IPS DF 19.7 (cell line): ENCODE measurements at places on chromosomes 2 and 18.

DNA sequence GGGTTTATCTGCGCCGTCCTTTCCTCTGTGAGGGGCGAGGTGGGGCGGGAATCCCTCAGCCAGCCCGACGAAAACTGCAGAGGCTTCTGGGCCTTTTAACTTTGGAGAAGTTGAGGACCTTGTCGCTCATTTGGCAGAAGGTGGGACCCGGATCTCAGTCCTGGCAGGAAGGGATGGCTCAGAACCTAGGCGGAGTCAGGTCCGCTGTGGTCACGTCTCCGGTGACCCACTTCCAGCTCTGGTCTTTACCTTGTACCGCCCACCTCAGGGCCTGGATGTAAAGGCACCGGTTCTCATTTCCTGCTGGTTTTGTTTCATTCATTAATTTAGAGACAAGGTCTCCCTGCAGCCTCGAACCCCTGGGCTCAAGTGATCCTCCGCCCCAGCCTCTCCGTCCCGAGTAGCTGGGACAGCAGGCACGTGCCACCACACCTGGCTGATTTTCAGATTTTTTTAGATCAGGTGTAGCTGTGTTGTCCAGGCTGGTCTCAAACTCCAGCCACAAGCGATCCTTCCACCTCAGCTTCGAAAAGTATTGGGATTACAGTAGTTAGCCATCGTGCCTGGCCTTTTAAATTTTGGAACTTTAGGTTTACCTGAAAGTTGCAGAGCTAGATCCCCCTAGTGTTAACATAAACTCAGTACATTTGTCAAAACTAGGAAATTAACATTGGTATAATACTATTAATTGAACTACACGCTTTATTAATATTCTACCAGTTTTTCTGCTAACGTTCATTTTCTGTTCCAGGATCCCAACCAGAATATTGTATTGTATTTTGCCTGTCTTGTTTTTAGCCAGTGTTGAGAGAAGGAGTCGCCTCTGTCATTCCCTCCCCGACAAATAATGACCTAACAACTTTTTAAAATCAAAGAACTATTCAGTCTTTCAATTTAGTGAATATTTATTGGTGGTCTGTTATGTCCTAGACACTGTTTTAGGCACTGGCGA lies 852 bp downstream of the POLI start:
- DNase-seq = no peak

- DNase-seq = no peak
Observed at GRCh38 chr2:240644859-240645301, 19.6 kb downstream of the GPR35 start.

DNA sequence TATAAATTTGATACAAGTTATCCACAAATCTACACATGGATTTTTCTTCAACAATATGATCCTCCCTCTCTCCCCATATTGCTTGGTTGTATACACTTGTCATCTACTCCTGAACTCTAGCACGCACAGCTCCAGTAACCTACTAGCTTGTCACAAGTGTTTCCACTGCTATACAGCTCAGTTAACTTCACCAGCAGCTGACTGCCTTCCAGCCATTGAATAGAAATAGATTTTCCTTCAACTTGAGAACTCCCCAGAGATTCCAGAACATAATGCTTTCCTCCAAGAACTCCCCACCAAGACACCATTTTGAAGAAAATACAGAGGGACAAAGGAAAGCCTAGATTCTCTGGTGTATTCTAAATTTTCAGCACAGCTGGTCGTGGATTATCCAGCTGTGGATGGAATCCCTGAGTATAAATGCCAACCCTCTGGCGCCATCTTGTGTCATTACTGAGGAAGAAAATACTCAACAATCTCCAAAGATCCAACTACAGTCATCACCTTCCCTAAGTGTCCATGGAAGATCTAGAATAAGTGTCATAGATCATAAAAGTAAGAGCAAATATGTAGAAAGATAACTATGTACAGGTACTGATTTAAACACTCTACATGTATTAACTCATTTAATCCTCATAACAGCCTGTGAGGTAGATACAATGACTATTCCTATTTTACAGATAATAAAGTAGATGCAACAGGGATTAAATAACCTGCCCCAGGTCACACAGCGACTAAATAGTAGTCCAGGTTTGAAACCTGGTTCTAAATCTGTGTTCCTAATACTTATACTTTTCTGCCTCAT lies 156.7 kb downstream of the ARHGAP28 start:
- DNase-seq = peak; percentile 17

- no peak for DNase-seq
Observed at GRCh38 chr2:200767111-200767885, 44.4 kb upstream of the BZW1 start.

DNA sequence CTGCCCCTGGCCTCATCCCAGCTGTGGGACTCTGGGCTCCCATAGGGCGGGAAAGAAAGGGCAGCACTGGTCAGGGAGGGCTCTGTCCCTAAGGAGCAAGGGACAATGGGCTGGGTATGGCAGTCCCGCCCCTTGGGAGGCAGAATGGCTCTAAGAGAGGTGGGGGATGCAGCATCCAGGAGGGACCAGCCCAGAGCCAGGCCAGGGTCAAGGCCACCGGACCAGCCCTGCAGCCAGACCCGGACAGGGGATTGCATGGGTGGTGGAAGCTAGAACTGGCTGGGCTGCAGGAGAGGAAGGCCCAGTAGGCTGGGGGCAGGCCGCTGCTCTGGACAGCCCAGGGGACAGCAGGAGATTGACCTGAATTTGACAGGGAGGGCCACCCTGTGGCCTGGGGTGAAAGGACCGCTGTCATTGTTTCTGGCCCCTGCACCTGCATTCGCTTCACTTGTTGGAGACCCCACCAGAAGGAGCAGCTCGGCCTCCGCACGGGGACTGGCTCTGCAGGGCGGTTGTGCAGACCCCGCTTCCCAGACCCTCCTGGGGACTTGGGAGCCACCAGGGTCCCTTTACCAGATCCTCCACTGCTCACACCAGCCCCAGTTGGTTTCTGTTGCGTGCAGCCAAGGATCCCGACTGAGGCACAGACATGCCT lies 14.6 kb downstream of the RAMP1 start:
- DNase-seq = no peak

DNA sequence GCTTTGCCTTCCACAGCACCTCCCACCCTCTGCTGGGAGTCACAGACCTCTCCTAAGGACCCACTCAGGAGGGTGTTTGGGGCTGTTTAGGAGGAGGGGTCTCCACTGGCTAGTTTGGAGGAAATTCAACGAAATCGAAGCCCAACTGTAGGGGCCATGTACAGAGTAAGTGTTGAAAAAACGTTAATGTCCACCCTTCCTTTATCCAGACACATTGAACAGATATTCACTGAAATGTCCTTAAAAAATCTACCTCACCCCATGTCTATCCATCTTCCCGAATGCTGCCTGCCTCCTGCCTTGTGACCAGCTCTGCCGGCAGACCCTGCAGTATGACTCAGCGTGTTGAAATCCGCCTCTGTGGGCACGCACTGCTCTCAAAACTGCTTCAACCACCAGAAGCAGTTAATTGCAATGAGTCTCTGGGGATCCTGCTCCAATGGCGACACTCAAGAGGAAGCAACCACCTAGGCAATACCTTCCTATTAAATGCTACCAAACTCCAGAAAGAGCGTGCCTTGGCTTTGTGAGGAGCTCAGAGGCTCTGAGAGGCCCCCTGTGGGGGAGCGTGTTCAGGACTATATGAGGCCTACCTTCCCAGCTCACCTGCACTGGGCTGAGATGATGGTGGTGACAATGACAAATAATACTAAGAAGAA lies 61.4 kb upstream of the RTN4 start:
- no peak for DNase-seq

DNA sequence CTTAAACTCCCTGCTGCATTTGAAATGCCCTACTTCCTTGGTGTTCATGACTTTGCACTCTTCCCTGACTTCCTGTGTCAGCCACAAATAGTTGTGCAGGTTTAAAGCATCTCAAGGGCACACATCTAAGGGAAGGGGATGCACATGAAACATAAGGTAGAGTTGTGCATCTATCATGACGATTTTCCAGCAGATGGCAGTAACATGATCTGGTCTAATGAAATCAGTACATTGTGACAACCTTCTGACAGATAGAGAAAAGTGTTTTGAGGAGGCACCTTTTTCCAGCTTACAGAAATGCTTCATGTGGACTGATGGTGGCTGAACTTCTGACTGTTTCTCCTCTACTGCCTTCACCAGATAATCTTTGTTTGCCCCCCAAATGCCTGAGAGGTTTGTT lies 238.9 kb downstream of the XIRP2 start:
- DNase-seq = no peak

DNA sequence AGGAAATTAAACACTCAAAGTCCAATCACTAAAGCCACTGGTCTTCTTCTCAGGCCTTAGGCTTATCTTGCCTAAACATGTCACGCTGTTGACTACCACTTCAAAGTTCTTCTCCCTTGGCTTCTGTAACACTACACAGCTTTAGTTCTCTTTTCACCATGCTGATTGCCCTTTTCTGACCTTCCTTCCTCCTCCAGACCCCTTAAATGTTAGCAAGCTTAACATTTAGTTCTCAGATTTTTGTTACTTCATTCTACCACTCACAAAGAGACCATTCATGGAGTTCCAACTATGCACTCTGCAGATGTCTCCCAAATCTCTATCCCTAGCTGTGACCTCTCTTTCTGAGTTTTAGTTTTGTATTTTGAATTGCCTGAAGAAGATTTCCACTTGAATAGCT lies 64.4 kb downstream of the TTC21B start:
- DNase-seq = no peak

GRCh38 chr2:109724533-109725460 lies 69.3 kb upstream of the RGPD5 start:
- DNase-seq = no peak

- DNase-seq = no peak
Observed at GRCh38 chr2:180905002-180905401, 75.4 kb upstream of the UBE2E3 start.

DNA sequence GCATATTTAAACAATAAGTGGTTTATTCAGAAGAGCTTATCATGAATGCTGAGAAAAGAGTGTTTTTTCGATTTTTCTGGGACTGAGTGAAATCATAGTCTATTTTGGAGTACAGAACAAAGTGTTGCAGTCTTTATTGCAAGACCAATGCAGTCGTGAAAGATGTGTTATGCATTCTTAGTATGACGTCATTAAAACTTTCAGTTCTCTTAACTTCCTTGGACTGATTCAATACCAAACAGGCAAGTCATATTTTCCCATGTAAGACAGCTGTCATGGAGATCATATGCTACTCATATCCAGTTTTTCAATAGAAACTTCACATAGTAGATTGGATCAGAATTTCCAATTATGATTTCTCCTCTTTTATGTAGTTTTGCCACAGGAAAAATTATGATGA lies 92.6 kb downstream of the RIT2 start:
- no peak for DNase-seq

DNA sequence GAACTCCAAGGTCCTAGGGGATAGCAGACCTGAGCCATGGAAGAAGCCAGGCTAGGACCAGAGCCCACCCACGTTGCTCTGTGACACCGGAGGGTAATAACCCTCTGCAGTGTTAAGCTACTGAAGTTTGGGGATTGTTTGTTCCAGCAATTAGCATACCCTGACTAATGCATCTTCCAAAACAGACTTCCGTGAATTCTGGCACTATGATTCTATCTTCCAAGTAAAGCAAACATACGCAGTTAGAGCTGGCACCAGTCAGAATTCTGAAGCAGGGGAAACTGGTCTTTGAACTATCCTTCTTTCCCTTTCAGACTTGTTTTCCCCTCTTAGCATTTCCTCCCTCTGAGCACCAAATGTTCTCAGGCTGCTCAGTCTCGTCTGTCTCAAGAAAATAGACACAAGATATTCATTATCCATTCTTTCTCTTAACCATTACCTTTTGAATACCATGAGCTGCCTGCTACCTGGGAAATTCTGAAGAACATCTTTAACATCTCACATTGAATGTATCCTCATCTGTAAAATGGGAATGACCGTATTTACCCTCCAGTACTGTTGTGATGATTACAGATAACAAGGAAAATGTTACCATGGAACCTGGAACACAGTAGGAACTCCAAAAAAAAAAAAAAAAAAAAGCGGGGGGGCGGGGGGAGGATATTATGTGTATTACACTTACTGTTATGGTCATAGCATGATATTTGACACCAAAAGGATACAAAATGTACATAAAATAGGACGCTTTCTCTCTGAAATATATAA lies 108.2 kb downstream of the TCF4 start:
- DNase-seq = no peak

- DNase-seq = no peak
Observed at GRCh38 chr2:201349601-201350000, 7.5 kb downstream of the FLACC1 start.

GRCh38 chr2:39308778-39309177 lies 65.0 kb upstream of the CDKL4 start:
- DNase-seq = no peak

GRCh38 chr18:45243340-45244110 lies 371.8 kb upstream of the SLC14A2 start:
- DNase-seq = no peak

DNA sequence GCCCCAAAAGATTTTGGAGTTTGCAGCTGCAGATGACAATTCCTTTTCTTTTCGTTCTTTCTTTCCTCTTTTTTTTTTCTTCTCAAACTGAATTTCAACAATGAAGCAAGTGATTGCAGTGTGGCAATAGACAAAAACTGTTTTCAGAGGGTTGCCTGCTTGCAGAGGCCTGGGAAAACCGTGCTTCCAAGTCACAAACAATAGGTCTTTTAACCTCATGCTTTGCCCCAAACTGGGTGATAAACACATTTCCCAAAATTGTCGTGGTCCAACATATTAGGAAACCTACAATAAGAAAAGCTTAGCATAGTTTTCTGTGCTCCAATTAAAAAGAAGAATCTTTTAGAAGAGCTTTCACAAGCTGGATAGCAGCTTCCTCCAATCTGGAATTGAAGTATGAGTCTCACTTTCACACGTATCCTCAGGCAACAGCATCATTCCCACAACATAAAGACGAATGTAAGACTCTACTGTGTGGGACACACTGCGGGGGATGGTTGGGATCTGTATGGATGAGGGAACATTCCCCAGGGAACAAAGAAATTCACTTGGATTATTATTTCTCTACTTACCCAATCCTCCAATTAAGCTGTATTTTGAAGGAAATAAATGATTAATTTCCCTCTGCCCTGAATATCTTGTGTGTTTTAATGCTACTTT lies 656.1 kb downstream of the RNF144A start:
- no peak for DNase-seq

GRCh38 chr2:80378-80777 lies 34.1 kb upstream of the FAM110C start:
- DNase-seq = no peak

GRCh38 chr2:108367561-108368175 lies 10.1 kb upstream of the SULT1C4 start:
- DNase-seq = no peak

GRCh38 chr2:187842978-187843847 lies 289.0 kb upstream of the TFPI start:
- peak; percentile 12 for DNase-seq

- no peak for DNase-seq
Observed at GRCh38 chr18:49726675-49726963, 86.7 kb downstream of the ACAA2 start.

DNA sequence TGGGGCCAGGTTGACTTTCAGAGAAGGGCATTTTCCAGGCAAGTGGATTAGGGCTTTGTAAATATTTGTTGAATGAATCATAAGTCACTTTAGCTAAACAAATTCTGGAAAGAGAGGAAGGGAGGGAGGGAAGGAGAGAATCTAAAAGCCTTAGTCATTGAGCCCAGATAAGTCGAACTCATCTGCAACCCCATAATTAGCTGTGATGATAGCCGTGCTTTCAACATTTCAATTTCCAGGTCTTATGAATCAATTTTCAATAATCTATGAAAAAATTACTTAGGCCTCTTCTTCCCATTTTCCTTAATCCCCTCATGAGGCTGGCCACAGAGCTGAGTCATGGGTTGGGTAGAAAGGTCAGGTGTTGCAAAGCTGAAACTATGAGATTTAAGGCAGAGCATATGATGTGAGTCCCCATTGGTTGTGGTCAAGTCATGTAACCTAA lies 111.9 kb upstream of the MAPRE2 start:
- no peak for DNase-seq

- no peak for DNase-seq
Observed at GRCh38 chr2:189318761-189319160, 122.5 kb upstream of the WDR75 start.
